Activated T-helper 1 cell treated with Interleukin-2 at 50 U/mL for 16 hours (primary cell): ENCODE measurements at places on chromosomes 3 and 15.
A peak's percentile ranks its signal among the peaks of the same experiment; 100 is the strongest.

DNA sequence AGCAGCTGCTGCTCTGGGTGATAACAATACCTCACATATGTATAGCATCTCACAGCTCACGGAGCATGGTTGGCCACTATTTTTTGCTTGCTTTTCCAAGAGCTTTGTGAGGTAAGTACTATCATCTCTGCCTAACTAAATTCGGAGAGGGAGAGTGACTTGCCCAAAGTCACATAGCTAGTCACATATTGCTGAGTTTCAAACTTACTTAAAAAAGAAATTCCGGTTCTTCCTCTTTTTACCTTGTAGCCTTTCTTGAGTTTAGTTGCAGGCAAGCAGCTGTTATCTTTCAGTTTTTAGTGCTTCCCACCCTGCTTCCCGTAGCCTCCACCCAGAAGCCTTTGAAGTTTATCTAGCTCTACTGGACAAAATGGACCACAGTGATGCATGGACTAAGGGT is 309.2 kb downstream of the PDCD6IP start:
- no peak for DNase-seq

GRCh38 chr3:30181581-30181980 is 424.8 kb upstream of the TGFBR2 start:
- no peak for DNase-seq

DNA sequence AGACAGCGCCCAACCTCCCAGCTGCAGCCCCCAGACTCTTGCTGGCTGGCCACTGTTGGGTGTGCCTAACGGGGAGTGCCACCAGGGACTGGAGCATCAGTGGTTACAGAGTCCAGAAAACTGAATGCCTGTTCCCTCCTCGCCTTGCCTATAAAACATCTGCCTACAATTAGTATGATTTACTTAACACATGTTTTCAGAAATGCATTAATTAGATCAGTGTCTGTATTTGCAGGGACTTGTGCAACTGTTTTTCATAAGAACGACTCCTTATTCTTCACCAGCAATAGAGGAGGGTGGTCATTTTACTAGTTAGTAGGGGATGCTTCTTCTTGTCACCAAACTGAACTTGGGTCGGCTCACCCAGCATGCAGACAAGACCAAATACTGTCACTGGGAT is 248.7 kb downstream of the GABRG3 start:
- DNase-seq: no peak

- no peak for DNase-seq
Measured at GRCh38 chr3:21705769-21706168, 45.2 kb downstream of the ZNF385D start.

GRCh38 chr15:85805420-85805819 is 10.7 kb upstream of the KLHL25 start:
- DNase-seq: no peak

- no peak for DNase-seq
Measured at GRCh38 chr3:183306798-183307671, 54.0 kb downstream of the B3GNT5 start.

DNA sequence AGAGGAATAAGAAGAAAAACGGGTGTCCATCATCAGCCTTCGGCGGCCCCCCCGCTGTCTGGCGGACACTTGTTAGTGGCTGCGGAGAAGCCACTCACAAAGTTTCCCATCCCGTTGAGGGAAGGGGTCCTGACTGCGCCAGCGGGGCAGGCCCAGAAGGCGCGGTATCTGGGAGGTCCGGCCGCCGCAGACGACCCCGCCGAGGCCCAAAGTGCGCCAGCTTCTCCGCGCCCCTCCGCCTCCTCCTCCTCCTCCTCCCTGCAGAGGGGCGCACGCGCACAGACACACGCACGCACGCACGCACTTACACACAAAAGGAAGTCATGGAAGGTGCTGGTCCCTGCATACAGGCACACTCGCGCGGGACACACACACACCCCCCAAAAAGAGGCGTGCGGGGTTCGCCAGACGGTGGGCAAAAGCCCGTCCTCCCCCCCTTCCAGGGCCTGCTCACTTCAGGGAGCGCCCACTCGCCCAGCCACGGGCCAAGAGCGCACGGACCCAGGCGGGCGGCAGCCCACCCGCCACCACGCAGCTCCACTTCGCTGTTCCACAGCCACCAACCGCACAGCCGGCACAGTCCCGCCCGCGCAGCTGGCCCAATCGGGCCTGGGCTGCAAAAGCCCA is 18.0 kb downstream of the ZNF148 start:
- DNase-seq: peak; percentile 24

GRCh38 chr15:93880358-93880757 is 351.0 kb upstream of the MCTP2 start:
- DNase-seq: no peak

DNA sequence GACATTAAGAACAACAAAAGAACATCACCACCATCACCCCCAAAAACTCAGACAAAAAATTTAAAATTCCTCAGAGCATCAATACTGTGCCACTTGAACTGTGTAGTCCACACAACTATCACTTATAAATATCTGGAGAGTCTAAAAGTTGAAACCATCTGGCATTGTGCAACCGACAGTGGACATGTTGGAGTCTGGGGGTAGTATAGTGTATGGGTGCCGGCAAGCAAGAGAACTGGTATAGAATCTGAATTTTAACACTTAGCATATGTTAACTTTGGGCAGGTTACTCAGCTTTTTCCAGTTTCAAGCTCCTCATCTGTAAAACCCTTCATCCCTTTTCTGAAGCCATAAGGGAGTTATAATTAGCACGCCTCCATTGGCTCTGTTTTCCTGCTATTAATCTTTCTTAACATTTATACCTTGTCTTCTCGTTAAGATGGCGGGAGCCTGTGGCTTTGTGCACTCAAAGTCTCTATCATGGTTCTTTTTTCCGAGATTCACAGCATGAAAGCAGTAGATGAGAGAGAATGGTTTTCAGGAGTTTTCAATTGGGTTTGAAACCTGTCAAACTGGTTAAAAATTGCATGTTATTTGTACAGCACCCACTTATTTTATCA is 255.7 kb upstream of the TBL1XR1 start:
- DNase-seq: no peak

GRCh38 chr3:18217507-18218174 is 207.5 kb downstream of the SATB1 start:
- DNase-seq: no peak

DNA sequence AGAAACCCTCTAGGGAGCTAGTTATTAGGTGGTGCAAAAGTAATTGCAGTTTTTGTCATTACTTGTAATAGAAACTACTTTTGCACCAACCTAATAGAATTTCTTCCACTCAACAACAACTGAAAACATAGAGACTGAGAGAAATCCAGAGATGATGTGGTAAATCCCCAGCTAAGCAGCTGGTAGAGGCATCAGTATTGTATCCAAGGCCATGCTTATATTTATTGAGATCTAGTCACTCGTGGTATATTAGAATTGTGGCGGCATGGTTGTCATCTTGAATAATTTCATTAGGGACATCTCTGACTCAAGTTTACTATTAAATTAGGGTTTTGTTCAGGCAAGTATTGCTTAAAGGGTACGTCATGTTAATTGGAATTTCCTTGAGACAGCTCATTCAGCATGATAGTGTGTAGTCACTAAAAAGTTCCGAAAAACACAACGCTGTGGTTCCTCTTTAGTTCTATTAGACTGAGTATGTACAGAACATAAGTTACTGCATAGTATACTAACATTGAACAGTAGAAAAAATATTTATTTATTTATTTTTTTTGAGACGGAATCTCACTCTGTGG is 35.3 kb downstream of the PAK2 start:
- DNase-seq: no peak
